ENCODE measurements at places on chromosomes 12 and 14.
A peak's percentile ranks its signal among the peaks of the same experiment; 100 is the strongest.

GRCh38 chr12:82862876-82863649 is 176.4 kb downstream of the TMTC2 start:
- no peak for DNase-seq

GRCh38 chr12:57372233-57372632 is 58.6 kb downstream of the R3HDM2 start:
- DNase-seq = no peak

- no peak for DNase-seq
Observed at GRCh38 chr14:31189346-31190218, 18.0 kb downstream of the HECTD1 start.

DNA sequence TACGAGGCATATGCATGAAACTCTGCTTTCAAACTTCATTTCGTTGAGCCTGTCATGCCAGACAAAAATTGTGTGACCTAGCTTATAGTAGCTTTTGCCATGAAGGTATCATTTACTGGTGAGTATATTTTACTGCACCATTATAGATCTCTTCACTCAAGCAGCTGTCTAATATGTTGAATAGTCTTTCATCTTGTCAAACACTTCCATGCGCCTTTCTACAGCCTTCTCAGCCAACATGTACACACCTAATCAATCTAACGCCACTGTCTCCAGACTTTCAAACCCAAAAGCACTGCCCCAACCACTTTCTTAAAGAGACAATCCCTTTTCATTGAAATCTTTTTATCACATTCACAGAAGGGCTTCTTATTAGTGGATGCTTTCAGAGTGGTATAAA is 757.4 kb downstream of the VRK1 start:
- no peak for DNase-seq

DNA sequence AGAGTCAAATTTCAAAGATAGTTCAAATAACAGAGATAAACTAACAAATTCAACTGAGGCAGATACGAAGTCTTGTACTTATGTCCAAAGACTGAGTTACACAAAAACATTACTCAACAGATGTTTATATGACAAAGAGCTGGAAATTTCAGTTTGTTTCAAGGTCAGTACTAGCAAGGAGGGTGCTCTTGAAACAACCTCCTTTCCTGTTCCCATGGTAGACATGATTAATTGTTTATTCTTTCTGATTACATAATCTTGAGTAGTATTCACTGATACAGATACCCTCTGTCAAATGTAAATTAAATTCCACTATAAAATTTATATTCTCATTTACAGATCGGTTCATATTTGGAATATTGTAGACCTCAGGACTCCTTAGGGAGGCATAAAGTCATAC is 23.4 kb downstream of the TSPAN8 start:
- DNase-seq = no peak

DNA sequence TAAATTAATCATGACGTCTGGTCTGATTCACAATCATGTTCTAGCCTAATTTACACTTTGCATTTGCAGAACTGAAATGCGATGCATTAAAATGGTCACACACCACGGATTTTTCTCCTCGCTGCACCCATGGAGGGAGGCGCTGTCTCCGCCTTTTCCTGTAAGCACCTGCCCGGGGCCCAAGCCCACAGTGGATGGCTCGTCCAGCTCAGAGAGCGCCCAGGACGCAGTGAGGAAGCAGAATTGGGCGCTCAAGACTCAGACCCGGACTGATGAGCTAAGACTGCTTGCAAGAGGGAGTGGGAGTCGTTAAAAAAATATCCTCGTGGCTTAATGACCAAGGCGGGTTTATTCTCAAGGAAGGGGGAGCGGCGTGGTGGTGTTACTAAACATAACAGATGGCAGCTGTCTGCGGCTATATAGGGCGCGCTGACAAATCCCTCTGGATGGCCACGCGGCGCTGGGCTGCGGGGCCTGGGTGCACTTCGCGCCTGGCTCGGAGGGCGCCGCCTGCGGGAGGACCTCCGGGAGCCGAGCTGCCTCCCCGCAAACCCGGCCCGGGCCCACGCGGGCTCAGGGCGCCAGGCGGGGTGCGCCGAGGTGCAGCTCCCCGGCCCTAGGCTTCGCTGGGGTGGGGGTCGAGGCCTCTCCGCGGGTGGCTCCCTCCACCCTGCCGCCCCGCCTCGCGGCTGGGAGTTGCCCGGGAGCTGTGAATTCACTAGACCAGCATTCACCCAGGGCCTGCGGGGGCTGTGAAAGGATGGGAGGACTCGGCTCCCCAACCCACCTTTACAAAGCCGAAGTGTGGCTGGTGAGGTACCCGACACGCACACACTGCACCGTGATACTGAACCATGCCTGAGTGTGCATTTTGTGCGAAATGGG is 78.7 kb downstream of the PPM1A start:
- DNase-seq = no peak

- no peak for DNase-seq
Observed at GRCh38 chr12:80161612-80162011, 62.3 kb downstream of the OTOGL start.

GRCh38 chr12:66624806-66625205 is 54.1 kb downstream of the GRIP1 start:
- DNase-seq = no peak

GRCh38 chr12:108305520-108305919 is 33.6 kb downstream of the CMKLR1 start:
- peak; percentile 73 for DNase-seq

DNA sequence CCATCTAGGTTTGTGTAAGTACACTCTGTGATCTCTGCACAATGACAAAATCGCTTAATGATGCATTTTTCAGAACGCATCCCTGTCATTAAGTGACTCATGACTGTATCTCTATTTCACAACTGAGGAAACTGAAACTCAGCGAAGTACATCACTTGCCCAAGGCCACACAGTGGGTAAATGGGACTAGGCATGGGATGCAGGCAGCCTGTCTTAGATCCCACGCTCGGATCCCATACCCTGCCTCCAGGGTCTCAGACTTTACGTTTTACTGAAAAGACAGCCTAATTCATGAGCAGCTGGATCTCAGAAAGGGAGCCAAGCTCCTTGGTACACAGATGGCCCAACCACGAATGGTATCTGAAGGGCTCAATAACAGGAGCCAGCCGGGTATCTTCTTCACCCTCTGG is 2.4 kb upstream of the MLEC start:
- peak; percentile 73 for DNase-seq

DNA sequence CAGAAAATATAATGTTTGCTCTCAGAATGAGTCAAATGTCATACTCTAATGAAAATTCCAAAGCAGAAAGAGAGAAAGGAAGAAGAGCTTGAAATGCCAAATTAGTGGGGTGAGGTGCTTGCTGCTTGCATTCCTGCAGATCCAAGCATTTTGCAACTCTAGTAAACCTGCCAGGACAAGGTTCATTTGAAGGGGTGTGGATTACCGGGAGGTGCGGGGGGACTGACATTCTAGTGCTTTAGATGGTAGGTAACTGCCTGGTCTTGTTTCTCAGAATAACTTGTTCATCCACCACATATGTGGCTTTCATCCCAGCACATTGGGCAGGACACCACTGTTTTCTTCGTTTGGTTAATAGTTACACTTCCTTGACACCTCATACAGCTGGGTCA is 144.4 kb downstream of the AKAP6 start:
- DNase-seq = peak; percentile 97
